ENCODE measurements at places on chromosomes 16 and 17.
A peak's percentile ranks its signal among the peaks of the same experiment; 100 is the strongest.

- no peak for DNase-seq
Observed at GRCh38 chr17:7439462-7440112, at the start of gene FGF11. TSS of gene FGF11 (plus strand) at chr17:7439512. CDS start at chr17:7439621, 109 bp downstream.

DNA sequence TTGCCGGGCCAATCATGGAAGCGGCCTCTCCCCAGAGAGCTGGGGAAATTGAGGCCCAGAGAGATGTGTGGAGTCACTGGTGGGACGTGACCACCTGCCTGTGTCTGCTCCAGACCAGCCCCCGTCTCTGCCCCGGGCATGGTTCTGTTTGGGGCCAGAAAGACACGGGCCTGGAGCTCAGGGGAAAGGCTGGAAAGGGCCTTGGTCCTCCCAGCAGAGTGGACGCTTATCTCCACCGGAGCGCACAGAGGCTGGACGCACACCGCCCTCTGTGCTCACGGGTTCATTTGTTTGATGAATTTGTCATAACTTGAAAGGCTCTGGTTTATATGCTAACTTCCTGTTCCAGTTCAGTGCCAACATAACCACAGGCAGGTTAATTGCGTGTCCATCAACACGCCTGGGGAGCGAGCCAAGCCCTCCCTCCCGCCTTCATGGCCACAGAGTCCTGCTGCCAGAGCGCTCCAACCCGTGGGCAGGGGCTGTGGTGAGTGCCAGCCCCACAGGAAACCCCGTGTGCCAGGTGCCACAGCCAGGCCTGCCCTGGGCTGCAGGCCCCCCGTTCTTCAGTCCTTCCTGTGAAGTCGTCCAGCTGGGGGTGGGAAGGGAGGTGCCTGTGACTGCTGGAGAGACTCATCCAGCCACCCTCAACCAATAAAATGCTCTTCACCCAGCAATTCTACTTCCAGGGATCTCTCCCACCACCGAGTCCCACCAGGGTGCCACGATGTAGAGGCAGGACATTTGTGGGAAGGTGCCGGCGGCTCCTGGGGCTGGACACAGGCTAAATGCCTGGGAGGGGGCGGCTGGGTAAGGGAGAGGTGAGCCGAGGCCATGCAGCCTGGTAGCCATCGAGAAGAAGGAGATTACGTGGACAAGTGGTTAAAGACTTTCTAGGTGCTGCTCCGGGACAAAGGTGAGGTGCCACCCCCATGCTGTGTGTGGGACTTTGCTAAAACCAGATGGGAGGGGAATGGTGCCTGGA is 29.4 kb upstream of the BAHCC1 start:
- no peak for DNase-seq

DNA sequence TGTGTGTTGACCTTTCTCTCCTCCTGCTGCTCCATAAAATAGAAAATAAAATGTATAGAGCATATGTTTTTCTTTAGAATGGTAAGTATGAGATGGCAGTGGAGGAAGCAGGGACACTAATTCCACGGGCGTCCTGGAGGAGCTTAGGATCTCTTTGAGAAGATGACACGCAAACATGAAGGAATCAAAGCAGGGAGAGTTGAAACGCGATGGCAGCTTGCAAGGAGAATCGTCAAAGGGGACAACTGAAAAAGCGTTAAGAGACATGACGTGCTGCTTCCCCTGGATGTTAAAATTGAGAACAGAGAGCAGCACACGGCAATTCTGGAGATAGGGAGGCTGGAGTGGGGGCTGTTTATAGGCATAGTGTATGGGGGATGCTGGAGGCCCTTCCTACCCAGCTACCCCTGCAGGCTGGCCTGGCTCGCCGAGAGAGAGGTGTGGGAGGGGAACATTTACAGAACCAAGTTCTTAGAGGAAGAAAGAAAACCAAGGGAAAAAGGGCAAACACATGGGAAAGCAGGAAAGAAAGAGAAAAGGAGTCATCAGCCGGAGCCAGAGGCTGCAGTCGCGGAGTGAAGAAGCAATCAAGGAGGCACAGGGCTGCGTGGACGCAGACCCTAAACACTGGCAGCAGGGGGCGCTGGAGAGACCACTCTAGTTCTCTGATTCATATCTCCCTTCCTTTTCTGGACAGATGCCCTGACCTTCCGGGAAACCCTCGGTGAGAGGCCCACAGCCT is 55.8 kb downstream of the MYH13 start:
- DNase-seq = no peak

DNA sequence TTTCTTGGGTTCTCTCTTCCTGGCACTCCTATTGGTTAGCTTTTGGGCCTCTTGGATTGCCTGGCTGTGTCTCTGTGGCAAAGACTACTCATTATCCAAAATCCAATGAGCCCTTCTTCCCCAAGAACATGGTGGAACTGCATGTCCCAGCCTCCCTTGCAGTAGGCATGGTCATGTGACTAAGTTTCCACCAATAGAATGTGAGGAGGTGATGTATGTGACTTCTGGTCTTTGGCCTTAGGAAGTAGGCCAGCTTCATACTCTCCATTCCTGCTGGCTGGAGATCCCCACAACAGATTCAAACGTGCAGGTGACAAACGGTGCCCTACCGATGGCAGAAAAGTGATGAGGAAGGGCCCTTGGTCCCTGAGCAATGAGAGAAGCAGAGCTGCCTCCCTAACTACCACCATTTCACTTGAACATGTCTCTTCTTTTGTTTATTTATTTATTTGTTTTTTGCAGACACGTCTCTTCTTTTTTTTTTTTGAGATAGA is 17.3 kb upstream of the SPN start:
- no peak for DNase-seq

DNA sequence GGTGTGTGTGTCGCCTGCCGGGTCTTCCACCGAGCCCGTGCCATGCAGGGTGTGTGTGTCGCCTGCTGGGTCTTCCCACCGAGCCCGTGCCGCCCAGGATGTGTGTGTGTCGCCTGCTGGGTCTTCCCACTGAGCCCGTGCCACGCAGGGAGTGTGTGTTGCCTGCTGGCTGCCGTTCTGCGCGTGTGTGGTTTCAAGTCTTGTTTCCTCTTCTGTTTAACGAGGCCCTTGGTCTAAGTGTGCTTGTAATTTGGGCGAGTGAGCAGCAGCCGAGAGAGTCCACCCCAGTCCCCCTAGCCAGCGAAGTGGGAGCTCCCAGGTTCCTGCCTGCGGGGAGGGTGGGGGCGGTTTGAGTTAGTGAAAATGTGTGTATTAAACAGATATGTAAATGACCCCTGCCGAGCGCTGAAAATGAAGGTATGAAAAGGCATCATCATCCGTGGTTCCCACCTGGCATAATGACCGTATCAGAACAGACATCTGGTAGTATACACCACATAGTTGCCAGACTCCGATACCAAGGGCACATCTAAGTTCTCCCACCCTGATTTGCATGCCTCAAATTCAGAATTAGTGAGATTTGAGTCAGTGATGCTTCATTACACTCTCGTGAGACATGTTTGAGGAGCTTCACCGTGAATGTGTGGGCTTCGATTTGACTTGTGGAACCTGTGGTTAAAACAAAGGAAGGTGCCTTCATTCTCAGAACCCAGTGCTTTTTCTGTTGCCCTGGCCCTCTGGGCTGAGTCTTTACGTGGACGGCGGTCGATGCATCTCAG is 114.5 kb upstream of the CHMP6 start:
- no peak for DNase-seq

- DNase-seq = no peak
Observed at GRCh38 chr17:60006160-60006559, 41.6 kb upstream of the RNFT1 start.

DNA sequence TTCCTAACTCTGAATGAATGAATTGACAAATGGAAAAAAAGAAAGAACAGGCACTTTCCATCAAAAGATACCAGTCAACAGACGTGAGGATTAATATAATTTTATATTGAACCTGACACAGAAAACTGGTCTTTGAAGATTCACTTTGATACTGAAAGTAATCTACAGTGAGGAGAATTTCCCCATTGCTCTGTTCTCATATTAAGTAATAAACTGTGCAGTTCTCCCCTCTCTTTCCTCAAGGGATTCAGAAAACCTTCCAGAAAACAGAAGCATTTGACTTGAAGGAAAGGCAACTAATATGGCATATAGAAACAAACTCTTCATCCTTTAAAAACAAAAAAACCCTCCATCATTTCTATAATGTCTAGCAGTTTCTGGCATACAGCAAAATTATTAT is 2.2 kb downstream of the TEX2 start:
- no peak for DNase-seq

DNA sequence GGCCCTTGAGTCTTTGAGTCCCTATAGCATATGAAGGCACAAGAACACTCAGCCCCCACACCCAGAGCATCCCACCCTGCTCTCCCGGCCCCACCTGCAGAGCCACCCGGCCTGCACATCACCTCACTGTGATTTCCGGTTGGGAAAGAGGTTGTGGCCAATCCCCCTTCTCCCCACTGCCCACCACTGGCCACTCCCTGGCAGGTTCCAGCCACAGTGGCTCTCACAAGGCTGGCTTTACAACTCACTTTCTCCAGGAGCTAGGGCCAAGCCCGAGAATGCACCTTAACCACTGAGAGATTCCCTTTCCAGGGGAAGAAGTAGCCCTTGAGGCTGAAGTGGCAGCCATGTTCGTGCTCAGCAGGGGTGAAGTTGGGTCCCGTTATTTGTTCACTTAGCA is 123.9 kb downstream of the C16orf78 start:
- DNase-seq = no peak

GRCh38 chr17:36979565-36979941 is 30.8 kb downstream of the AATF start:
- no peak for DNase-seq

DNA sequence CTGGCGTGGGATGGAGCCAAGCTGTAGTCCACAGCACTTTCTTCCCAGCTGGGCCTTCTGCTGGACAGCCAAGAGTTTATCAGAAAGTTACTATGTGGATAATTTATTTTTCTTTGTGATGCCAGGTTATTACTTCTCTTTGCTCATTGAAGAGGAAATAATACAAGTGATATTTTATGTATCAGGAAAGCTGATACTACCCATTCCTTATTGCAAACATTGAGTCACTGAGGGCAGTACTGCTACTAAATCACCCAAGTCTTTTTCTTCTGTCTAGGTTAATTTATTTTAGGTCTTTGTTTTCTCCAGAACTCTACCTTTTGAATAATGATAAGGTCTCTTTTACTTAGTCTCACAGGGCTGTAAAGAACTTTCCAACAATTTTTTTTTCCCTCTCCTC is 8.3 kb downstream of the NUP93 start:
- no peak for DNase-seq

- no peak for DNase-seq
Observed at GRCh38 chr17:81349397-81350319, 45.6 kb upstream of the BAHCC1 start.

DNA sequence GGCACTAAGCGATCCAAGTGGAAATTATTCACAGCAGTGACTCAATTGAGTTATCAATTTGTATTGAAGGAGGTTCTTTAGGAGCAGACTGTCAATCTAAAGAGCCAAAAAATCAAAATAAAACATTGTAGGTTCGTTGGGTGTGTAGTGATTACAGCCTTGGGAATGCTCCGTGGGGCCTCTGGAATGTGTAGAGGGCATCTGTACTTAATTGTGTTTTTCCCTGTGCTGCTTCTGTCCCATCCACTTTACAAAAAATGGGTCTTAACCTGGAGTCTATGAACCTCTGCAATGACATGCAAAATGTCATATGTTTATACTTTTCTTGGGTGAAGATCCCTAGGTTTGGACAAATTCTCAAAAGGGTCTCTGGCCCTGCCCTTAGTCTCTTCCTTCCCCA is 215.1 kb downstream of the CCDC182 start:
- no peak for DNase-seq

GRCh38 chr16:10932959-10933710 is 9.1 kb downstream of the DEXI start:
- no peak for DNase-seq

DNA sequence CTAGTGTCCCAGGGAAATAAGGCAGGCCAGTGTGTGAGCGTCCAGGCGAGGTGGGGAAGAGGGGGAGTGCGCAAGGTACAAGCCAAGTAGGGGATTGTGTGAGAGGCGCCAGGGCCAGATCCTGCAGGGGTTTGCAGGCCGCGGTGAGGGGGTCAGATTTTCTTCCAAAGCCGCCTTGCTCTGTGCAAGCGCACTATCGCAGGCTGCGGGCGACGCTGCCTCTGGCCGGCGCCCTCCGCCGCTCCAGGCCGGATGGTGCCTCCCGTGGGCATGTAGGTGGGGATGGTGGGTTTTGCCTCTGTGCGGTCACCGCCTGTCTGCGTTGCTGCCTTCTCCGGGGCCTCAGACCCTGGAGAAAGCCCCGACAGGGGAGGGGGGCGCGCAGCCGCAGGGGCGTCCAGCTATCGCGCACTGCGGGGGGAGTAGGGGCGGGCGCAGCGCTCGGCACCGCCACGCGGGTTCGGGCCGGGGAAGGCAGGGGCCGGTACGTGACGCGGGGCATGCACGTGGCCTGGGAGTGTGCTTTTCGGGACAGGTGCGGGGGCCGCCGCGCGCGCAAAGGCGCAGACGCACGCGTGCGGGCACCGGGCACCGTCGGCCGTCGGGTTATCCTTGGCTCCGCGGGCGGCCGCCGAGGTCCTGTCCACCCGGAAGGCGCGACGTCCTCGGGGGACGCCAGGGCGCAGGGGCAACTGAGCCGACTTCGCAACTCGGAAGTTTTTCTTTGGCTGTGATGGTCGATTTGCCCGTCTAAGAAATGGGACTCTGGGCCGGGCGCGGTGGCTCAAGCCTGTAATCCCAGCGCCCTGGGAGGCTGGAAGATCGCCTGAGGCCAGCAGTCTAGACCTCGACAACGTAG is 1.1 kb upstream of the HAPSTR1 start:
- peak; percentile 31 for DNase-seq

DNA sequence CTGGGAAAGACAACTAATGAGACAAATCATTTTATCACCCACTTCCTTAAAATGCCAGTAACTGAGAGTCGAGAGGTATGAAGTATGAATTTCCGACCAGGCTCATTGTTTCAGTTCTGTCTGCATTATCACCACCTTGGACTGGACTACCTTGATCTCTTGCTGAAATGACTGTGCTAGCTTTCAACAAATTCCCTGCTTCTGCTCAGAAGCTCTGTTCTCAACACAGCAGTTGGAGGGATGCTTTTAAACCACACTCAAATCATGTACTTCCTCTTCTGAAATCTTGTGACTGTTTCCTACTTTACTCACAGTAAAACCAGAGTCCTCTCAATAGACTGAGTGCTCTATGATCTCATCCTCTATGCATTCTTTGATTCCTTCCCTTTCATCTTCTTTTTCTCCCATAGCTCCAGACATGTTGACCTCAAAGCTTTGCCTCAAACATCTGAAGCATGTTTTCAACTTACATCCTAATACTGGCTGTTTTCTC is 195.8 kb downstream of the KCNJ2 start:
- DNase-seq = no peak

DNA sequence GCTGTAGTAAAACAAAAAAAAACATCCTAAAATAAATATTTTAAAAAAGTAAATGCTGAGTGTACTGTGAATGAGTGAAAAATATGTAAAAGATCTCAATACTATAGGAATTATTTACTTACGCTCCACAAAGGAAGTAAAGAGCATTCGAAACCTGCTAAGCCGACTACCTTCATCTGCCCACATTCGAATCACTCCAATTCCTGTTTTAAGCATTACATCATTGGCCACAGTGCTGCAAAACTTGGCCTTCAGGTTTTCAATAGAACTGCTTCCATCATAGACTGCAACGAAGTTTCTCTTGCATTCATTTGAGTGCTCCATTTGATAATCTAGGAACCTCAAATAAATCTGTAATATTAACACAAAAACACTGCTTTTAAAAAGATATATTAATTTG is 34.4 kb downstream of the NETO2 start:
- no peak for DNase-seq
